AG20443 (cell line): ENCODE measurements at places on chromosomes 7 and 10.
A peak's percentile ranks its signal among the peaks of the same experiment; 100 is the strongest.

DNA sequence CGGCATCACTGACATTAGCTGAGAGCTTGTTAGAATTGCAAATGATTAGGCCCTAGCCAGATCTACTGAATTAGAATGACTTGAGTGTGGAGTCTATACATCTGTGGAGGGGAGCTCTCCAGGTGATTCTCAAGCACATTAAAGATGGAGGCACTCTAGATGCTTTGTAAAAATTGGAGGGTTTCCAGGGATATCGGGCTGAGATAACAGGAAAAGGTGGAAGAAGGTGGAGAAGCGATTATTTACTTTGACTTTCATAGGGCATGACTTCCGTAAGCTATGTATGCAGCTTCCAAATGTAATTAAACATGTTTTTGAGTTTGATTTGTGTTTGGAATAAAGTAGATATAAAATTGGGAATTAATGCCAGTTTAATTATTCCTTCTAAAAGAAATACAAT is 235.0 kb upstream of the PTN start:
- DNase-seq, result no peak

GRCh38 chr10:14396411-14397048 is 65.8 kb upstream of the FRMD4A start:
- DNase-seq, result peak; percentile 44

GRCh38 chr7:135910393-135911036 is 66.6 kb downstream of the MTPN start:
- no peak for DNase-seq

DNA sequence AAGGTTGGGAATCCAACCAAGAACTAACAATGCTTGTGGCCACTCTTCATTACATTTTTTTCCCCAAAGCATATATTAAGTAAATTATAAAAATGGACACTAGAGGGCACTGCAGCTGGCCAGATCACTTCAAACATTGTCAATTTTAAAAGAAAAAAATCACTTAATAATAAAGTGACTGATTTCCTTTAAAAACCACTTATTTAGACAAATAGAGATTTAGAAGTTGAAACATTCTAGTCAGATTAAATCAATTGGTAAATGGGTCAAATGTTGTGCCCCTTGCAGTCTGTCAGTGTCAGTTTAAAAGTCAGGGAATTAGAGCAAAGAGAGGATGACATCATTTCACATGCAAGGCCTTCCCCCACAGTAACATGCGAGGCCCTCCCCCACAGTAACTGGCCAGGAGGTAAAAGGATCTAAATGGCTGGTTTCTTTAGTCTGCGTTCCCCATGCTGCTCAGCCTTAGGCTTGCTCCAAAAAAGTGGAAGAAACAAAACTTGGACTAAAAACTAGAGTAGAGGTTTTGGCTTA is 177.9 kb downstream of the SKAP2 start:
- peak; percentile 57 for DNase-seq

DNA sequence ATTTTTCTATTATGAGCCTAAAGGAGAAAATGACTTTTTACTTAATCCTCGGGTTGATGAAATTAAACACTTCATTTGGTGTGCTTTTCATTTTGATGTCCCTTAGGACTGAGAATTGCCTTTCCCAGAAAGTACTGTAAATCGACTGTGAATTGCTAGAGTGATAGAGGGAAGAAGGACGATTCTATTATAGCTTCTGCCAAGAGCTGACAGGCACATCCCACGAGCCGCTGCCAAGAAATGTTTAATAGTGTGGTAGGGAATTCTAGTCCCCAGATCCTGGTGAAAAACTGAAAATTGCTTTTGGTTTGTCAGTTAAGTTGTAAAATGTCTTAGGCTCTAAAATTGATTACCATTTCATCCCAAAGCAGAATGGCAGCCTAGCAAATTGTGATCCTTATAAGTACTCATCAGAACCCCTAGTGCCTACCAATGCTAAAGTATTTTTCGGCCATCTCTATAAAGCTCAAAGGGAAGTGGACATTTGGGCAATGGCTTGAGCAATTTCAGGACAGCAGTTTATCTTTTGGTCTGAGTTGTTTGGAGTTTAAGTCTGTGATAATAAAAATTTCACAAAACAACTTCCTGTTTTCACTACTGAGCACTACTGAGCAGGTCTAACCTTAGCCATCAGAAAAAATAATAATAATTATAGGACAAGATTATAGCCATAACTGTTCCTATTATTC is 44.6 kb upstream of the HYCC1 start:
- peak; percentile 54 for DNase-seq

- DNase-seq, result peak; percentile 69
These were observed 226.5 kb upstream of the PITRM1 start for GRCh38 chr10:3398825-3399646.
